ENCODE measurements at places on chromosomes 4 and X.

- DNase-seq = no peak
Observed at GRCh38 chr4:168716406-168717129, 219.7 kb downstream of the PALLD start.

DNA sequence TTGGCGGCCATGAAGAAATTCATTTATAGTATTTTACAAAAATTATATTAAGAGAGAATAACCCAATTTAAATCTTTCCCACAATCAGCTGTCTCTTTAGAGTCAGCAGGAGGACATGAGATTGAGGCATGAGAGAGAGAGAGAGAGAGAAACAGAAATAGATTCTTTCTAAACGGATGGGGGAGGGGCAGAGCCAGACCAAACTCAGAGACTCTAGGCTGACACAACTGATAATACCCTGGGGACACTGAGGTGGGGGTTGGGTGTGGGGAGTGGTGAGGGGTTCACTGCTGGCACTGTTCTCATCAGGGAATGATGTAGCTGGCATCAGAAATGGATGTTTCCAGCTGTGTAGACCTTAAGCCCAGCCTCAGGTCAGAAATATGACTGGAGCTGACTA, 20.5 kb upstream of the HOPX start:
- no peak for DNase-seq

DNA sequence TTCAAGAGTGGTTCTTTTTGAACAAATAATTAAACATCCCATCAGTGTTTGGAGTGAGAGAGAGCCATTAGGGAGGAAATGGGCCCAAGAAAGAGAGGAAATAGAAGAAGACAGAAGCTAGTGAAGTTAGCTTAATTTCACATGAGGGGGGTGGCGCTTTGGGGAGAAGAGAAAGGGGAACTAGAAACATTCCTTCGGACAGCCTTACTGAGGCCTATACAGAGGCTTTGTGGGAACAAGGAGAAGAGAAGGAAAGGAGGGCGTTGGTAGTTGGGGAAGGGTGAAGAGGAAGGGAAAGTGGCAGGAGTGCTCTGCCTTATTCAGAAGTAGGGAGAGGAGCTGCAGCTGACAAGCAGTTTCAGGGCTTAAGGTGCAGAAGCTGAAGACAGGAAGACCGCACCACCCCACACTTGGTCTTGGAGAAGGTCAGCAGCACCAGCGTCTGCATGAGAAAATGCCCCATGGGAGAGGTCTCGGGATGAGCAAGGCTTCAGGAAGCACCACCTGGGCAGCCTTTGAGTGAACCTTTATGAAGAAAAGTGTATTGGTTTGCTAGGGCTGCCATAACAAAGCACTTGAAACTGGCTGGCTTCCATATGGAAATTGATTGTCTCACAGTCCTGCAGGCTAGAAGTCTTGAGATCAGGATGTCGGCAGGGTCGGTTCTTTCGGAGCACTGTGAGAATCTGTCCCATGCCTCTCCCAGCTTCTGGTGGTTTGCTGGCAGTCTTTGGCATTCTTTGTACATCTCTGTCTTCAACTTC, 85.1 kb downstream of the KIT start:
- DNase-seq = no peak

- DNase-seq = no peak
Observed at GRCh38 chr4:158860856-158861255, 92.0 kb downstream of the FNIP2 start.

GRCh38 chr4:67694662-67695061, 6.3 kb downstream of the UBA6 start:
- no peak for DNase-seq

GRCh38 chr4:82097504-82097903, 276.3 kb downstream of the HNRNPD start:
- no peak for DNase-seq
